ENCODE measurements at places on chromosomes 16 and 17.

DNA sequence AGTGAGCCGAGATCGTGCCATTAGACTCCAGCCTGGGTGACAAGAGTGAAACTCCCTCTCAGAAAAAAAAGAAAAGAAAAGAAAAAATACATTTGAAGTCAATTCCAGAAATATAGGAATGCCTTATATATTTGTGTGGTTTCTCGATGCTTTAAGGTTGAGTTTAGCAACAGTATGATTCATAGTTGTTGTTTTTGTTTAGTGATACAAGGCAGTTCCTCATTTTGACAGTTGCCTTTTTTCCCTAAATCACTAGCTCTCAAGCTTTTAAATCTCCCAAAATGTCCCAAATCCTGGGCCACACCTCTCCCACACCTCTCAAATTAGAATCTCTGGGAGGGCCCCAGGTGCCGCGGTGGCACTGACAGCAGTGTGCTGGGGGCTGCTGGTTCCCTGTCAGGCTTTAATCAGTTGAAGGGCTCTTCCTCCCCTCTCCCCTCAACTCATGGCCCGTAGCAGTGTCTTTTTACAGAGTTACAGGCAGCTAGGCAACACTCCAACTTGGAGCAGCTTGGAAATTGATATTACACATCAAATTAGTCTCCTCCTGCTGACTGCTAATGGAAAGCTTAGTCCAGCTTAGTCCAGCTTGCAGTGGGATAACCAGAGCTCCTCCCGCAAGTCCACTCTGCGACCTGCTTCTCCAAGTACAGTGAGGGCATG, 58.4 kb downstream of the EPN2 start:
- no peak for DNase-seq

- DNase-seq = no peak
Measured at GRCh38 chr17:75721463-75722011, 278 bp downstream of the ITGB4 start.

DNA sequence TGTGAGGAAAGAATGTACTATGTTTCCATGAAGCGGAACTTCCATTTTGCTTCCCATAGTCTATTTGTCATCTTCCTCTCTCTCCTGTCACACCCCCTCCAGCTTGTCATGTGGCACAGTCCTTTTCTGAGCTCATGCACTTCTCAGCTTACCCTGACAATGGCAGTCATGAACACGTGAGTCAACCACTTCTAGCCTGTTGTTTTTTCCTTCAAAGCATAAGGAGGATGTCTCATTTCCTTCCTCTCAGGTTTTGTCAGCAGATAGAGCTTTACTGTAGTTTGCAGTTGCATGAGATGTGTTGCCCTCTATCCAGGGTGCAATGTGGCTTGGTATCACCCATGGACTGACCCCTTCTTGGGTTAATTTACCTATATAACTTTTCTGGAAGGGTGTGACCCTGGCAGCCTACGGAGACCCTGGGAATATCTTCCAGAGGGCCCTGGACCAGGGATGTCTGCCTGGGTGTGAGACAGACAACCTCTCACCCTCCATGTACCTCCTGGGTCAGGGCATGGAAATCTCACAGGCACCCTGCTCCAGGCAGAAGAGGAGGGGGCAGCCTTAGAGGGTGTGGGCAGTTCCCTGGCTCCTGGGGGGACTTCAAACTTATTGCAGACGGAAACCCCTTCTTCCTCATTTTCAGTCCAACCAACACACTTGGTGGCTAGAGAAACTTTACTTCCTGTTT, 4.0 kb upstream of the ZNF267 start:
- DNase-seq = peak; percentile 25

GRCh38 chr17:43814026-43814425, 18.9 kb downstream of the MPP3 start:
- no peak for DNase-seq

- no peak for DNase-seq
Measured at GRCh38 chr16:14321542-14321941, 250.4 kb downstream of the MRTFB start.

Data from trophoblast cell (in vitro differentiated cells and primary cell).